HTR-8/SVneo (cell line): ENCODE measurements at places on chromosomes 2 and 18.

GRCh38 chr2:22826703-22827102 is 558.3 kb upstream of the KLHL29 start:
- no peak for DNase-seq

GRCh38 chr2:111108745-111109271 is 11.9 kb upstream of the BCL2L11 start:
- no peak for DNase-seq

DNA sequence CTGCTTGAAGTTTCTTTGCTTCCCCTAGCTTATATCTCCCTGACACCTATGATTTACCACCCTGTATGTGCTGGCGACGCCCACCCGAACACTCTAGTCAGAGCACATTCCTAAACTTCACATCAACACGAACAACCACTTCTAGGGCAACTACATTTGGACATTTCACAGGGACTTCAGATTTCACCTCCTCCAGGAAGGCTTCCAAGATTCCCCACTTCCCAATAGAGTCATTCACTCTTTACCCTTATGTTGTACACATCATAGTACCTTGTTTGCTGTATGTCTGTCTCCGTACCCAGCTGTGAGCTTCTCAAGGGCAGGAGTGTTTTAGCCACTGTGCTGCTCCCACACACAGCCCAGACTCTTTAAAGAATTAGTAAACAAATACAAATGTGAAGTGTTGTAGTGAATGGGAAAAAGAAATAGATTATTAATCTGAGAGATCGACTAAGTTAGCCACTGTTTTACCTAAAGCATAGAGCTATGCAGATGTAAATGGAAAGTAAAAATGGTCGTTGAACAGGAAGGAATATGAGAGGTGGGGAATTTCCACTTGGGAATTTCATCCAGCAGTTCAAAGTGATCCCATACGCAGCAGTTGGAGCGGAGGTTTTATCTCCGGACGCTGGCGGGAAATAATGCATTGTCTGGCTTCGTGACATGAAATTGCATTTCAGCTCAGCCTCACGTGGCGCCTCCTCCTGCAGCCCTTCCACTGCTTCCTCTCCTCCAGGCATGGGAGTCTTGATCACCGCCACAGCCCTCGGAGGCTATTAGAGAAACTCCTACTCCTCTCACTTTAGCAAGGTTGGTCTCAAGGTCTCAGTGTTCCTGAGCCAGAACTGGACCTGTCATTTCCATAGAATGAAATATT is 233.4 kb upstream of the COPS8 start:
- no peak for DNase-seq

DNA sequence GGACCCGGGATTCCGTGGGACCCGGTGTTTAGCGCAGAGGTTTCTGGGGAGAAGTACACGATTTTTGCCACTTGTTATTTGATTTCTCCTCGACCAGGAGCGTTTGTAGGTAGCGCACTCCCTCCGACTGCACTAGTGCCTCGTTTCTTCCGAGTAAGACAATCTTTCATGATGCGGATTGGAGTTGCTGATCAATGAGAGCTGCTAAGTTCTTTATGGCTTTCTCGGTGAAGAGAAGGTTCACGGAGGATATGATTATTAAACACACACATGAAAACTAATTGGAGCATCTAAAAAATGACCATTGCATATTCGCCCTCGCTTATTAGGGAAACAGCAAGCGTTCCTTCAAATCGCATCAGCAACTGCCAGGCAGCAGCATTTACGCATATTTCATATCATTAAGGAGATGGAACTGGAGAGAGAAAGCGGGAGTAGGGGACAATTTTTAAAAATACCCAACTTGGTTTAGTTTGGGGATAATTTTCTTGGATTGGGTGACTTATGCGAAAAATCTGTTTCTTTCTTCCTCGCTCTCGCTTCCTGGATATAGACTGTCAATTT is 616 bp downstream of the EML6 start:
- no peak for DNase-seq

- no peak for DNase-seq
These were observed 754.1 kb upstream of the SLC8A1 start for GRCh38 chr2:41206004-41206403.

DNA sequence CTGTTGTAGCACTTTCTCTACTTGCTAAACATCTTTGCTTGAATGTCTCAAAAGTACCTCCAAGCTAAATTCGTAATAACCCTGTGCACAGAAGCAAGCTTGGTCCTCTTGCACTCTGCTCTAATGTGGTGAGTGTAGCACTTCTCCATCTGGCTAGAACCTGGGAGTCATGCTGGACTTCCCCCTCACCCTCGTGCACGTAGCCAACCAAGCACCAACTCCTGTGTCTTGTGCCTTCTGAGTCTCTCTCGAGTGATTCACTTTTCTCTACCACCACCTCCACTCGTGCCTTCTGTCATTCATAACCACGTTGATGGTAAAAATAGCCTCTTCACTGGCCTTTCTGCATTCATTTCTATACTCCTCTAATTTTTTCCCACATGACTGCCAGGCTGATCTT is 91.9 kb upstream of the KCNE4 start:
- no peak for DNase-seq

DNA sequence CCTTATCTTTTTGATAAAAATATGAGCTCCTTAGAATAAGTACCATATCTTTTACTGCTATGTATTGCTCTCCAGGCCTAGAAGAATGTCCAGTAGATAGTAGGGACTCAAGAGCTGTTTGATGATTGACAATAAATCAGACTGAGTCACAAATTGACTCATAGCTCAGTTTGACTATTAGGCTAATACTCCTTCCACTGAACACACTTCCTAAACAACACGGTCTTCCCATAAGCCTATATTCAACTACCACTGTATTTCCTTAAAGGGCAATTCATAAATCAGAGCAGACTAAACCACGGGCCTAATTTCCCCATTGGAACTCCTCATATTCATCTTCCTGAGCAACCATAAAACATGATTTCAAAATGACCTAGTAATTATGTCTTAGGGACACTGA is 258.5 kb downstream of the ALK start:
- DNase-seq: no peak

GRCh38 chr2:141968433-141968832 is 162.4 kb downstream of the LRP1B start:
- no peak for DNase-seq
